ENCODE measurements at places on chromosomes 4 and X. TPM values are rescaled to one million over a fixed set of nuclear protein-coding genes. Genes with fewer than 3 reads are reported as not detected.

INTU gene
- 0.75 TPM for total RNA-seq

CYBB gene
- total RNA-seq = not detected

HMGB3 gene
- 34.6 TPM for total RNA-seq

IL2RG gene
- total RNA-seq = 164 TPM

FAM199X gene
- total RNA-seq = 10.6 TPM

TMPRSS11B gene
- total RNA-seq = not detected

CLDN22 gene
- total RNA-seq = not detected

PRR32 gene
- not detected for total RNA-seq

CORIN gene
- 0.05 TPM for total RNA-seq

FAM9C gene
- total RNA-seq = 0.41 TPM

ESX1 gene
- total RNA-seq = not detected

FRMD7 gene
- not detected for total RNA-seq

SYNPO2 gene
- 0.27 TPM for total RNA-seq

SH3BP2 gene
- 56.6 TPM for total RNA-seq

IL13RA1 gene
- 0.32 TPM for total RNA-seq

SMARCA5 gene
- total RNA-seq = 54.1 TPM

CFAP299 gene
- not detected for total RNA-seq

PRSS12 gene
- 0.30 TPM for total RNA-seq

ZFP42 gene
- not detected for total RNA-seq

JADE3 gene
- 1.9 TPM for total RNA-seq

CDKL2 gene
- total RNA-seq = 2.9 TPM

NCAPG gene
- 72.2 TPM for total RNA-seq

HS3ST1 gene
- total RNA-seq = not detected

SLC38A5 gene
- total RNA-seq = 46.3 TPM

PTCHD1 gene
- total RNA-seq = not detected

HHIP gene
- not detected for total RNA-seq
